ENCODE measurements at places on chromosomes 5 and 9. TPM values are rescaled to one million over a fixed set of nuclear protein-coding genes. Genes with fewer than 3 reads are reported as not detected.
A peak's percentile ranks its signal among the peaks of the same experiment; 100 is the strongest.

OR1J2 gene
- total RNA-seq, result not detected

LIFR gene
- total RNA-seq, result 70.8 TPM

MAP1B gene
- total RNA-seq, result 44.1 TPM

DNA sequence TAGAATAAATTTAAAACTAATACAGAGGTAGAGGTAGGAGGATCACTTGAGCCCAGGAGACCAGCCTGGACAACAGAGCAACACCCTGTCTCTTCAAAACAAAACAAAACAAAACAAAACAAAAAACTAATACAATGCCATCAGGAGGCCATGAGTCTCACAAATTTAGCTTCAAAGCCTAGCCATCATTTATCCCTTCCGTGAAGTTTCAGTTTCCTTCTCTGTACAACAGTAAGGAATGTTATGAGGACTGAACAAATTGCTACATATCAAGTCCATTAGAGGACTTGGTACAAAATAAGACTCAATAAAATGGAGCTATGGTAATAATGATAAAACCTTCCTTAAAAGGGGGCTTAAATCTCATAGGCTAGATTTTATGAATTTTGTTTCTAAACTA is 60.8 kb downstream of the MAPKAP1 start:
- DNase-seq, result no peak

- DNase-seq, result no peak
Observed at GRCh38 chr9:70043285-70043684, 363 bp upstream of the MAMDC2 start.

SLC9A3 gene
- 1.5 TPM for total RNA-seq

DNA sequence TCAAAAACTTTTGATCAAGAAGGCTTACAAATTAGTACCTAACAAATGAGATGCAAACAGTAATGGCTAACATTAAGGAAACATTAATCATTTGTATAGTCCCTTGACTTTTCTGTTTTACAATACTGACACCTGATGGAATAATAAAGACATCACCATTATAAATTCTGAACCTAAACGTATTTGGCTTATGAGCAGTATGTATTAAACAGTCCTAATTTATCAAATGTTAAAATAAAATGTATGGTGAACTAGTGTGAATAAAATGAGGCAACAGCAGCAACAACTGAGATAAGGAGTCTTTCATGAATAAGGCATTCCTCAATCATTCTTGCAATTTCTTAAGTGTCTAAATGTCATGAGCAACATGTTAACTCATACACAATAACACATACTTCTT is 6.0 kb downstream of the PUM3 start:
- peak; percentile 64 for DNase-seq

SLC34A3 gene
- total RNA-seq, result not detected

MCCC2 gene
- total RNA-seq, result 25.5 TPM

DNA sequence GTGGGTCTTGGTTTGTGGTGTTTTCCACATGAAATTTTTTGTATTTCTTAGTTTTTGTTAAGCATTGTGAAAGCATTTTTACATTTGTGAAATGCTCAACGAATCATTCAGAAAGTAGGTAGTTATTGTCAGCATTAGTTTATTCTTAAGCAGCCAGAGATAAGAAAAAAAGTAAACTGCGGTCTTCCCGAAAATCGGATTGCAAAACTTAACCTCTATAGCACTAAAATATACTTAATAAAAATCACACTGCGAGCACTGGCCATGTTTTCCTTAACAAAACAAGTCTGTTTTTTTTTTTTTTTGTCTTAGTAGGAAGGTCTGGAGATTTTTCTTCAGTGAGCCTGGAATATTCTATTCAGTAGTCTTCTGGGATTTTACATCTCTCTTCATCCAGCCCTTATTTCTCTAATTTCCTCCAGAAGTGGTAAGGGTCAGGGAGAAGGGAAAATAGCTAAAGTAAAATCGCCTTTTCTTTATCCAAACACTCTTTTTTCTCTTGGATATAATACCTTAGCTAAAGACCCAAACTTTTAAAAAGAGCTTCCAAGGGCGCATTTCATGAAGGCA is 289.9 kb downstream of the DMAC1 start:
- no peak for DNase-seq

DNA sequence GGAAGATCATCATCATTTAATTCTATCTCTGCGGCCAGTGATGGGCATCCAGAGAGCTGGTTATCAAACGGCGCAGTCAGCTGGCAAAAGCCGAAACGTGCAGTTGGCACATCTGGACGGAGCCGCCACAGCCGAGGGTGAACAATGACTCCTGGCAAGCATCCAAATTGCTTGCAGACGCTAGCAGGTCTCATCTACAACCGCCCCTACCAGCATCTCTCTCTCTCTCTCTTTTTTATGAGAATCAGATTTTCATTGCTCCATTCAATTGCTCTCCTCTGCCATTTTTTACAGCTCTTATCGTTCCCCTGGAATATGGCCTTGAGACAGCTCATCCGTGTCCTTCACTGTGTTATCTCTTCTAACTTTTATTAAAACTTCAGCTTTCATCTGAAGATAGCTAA is 165.2 kb downstream of the MAPKAP1 start:
- DNase-seq, result no peak

MELK gene
- 12.0 TPM for total RNA-seq

- DNase-seq, result no peak
Observed at GRCh38 chr9:38162332-38163211, 93.5 kb upstream of the SHB start.

DEPDC1B gene
- total RNA-seq, result 6.7 TPM

GMCL2 gene
- total RNA-seq, result not detected

GRCh38 chr5:126615286-126615685 is 14.5 kb downstream of the PHAX start:
- DNase-seq, result no peak

DNA sequence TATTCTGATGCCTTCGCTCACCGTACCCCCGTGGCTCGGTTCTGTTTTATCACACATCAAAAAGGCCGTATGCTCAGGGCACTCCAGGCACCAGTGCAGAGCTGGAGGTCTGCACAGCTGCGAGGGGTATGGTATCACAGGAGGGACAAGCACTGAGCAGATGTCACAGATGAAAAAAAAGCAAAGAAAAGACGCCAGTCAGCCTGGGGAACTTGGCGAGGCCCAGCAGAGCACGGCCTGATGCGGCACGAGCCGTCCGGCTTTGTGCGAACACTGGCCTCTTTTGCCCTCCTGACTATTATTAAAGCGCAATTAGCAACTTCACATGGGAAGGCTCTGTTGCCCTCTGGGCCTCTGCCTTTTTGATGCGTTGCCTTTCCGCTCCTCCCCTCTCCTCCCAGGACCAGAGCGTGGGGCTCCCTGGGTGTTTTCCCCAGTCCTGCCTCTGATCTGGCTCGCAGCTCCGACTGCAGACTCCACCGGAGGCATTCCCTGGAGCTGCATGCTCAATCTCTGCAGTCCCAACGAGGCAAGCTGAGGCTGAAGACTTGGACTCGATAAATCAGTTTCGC is 44.4 kb downstream of the AK8 start:
- no peak for DNase-seq

GRCh38 chr5:120568711-120569110 is 104.6 kb downstream of the PRR16 start:
- DNase-seq, result no peak

PCDHB6 gene
- total RNA-seq, result 0.39 TPM

- DNase-seq, result no peak
Observed at GRCh38 chr9:12934545-12935272, 159.9 kb downstream of the LURAP1L start.

COL5A1 gene
- total RNA-seq, result 349 TPM

DNA sequence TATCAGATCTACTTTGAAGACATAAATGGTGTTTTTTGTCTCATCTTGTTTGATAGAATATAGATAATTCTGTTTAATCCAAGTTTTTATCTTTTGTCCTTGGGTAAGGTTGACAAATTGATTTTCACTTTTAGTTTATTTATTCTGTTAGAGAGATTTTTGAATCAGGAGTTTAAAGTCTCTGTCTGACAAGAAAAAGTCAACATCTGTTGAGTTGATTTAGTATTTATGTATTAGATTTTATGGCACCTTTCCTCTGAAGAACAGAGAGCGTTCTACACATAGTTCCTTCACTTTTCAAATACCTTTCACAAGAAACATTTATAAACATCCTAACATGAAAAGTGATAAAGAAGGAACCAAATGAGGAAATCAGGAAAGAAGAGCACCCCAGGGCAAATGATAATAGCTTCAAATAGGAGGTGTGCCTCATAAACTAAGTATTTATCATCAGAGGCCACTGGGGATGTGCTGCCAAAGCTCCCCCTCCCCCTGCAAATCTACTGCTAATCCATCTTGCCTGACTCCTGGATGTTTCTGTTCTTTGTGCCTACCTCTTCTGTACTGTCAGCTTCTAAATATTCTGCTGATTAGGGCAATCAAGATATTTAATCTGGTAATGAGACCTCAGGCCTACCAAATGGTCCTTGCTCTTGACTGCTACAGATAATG is 457.7 kb upstream of the CHD1 start:
- no peak for DNase-seq

DNA sequence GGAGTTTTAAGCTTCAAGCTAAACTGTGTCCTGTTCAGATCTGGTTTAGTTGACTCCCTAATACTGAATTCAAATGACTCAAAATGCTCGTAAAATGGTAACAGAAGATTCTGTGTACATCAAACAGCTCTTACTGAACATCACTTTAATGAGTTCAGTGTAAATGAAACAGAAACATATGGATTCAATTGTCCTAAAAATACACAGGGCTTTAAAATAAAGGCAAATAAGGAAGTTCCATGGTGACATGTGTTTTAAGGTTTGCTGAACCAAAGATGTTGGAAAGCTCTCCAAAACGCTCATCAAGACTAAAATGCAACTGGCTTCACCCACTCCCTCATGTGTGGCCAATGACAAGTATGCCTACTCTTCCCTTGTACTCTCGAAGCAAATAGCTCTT is 340.0 kb upstream of the PIK3R1 start:
- DNase-seq, result peak; percentile 95

DNA sequence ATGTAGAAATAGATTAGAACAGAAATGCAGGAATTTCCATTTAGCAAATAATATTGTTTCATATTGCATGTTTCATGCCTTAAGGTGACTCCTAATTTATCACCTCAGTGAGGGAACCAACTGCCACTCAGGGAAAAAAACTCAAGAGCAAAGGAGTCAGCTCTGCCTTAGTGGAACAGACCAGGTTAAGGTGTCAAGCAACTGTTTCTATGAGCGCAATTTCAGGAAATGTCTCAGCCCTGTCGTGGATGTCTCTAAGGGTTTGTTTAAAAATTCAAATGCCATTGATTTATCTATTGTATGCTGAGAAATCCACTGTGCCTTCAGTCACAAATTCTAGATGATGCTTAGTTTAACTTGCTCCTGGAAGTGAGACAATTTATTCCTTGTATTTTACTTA is 34.7 kb upstream of the PDZD2 start:
- DNase-seq, result no peak

- no peak for DNase-seq
Observed at GRCh38 chr9:36211510-36211909, 20.8 kb downstream of the CLTA start.

PCDHGA7 gene
- 3.5 TPM for total RNA-seq

DNA sequence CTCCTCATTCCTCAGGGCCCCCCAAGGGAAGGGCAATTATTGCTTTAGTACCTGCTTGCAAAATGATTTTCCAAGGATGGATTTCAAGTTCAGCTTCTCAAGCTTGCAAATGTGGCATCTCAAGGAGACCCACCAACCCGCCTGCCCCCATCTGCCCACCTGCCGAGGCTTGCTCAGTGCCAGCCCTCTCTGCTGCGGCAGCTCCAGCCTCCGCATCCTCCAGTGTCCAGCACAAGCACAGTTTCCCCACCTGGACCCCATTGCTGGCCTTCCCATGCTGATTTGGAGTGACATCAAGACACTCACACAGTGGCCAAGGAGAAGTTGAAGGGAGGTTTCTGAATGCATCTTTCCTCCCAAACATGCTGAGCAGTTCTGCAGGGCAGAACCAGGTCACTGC is 31.2 kb downstream of the MED10 start:
- no peak for DNase-seq

DNA sequence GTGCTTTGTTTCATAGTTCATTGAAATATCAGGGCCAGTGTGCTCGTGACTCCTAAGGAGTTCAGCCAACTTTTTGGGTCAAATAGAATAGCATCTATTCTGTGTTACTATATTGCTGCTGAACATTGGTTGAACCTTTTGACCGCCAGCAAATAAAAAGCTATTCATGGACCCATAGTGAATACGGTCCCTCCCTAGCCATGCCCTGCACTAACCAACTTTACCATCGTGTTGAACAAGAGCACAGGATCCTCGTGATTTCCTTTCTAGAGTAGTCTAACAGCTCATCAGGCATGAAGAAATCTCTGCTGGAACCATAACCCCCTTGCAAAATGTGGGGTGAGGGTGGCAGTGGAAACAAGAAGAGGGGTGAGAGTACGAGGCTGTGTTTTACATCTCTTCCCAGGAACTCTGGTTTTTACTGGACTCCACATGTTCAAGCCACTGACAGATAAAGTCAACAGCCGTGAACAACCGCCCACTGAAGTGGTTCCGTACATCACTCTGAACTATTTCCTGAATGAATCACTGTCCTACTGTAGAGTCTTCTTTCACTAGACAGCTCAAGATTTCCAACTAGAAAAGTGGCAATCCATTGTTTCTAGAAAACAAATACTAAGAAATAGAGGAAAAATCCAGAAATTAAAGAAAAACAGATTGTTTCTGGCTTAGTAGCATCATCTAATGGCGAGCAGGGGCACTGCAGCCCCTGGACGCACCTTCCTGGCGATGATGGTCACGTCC is 70.1 kb upstream of the SPATA31E1 start:
- no peak for DNase-seq

DNA sequence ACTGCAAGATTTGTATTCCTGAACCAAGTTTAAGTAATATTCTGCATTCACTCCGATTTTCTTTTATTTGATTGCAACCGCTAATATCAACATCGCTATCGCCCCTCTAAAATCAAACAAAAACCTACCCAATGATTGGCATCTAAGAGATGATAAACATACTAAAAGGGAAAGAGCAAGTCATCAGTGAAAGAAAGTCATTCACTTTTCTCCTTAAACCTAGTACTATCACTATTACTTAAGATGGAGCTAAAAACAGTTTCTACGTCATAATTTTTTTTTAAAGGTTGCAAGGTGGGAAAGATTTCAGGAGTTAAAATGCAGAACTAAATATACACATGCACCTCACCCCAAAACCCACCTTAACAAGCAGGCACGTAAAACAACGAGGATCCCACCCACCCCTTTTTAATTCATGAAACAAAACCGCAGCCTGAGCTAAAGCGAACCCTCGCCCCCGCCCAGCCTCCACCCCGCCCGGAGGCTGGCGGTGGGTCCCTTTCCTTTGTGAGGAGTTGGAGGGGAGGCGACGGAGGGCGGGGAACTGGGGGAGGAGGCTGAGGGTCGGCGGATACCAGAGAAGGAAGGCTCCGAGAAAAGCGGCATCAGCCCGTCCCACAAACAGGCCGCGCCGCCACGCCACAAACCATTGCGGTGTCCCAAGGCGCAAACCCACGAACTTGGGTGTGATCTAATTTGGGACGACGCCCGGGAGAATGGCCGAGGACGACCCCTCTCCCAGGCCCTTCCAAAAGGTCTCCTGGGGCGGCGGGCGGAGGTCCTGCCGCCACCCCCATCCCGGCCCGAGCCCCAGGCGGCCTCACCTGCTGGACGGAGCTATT is 861 bp downstream of the UBQLN1 start:
- peak; percentile 45 for DNase-seq

WDR38 gene
- total RNA-seq, result not detected

APC gene
- total RNA-seq, result 52.6 TPM

HSPB3 gene
- total RNA-seq, result 15.3 TPM

GRCh38 chr9:129885018-129885669 is 49.9 kb downstream of the USP20 start:
- no peak for DNase-seq

All from skin of body (tissue), 3 donors.